ENCODE measurements at places on chromosomes 3 and 15. TPM values are rescaled to one million over a fixed set of nuclear protein-coding genes. Genes with fewer than 3 reads are reported as not detected.

The ACAN gene
- total RNA-seq: not detected

The ANKUB1 gene
- not detected for total RNA-seq

The CSPG5 gene
- 0.26 TPM for total RNA-seq

The SHC4 gene
- 0.78 TPM for total RNA-seq

The CYP11A1 gene
- total RNA-seq: 0.26 TPM

Measured in body of pancreas (tissue), 4 donors.